ENCODE measurements at places on chromosomes 5 and 9. TPM values are rescaled to one million over a fixed set of nuclear protein-coding genes. Genes with fewer than 3 reads are reported as not detected.

- peak; percentile 93 for DNase-seq
Observed at GRCh38 chr9:134055981-134056461, 11.8 kb downstream of the BRD3 start.

The PNPLA7 gene
- total RNA-seq: 1.5 TPM

The PCDHB14 gene
- 16.3 TPM for total RNA-seq

DNA sequence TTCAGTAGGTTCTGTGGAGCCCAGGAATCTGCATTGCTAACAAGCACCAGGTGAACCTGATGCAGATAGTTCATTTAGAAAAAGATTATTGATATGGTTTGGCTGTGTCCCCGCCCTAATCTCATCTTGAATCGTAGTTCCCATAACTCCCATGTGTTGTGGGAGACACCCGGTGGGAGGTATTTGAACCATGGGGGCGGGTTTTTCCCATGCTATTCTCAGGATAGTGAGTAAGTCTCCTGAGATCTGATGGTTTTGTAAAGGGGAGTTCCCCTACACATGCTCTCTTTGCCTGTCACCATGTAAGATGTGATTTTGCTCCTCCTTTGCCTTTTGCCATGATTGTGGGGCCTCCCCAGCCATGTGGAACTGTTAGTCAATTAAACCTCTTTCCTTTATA, 212.0 kb downstream of the RAB3C start:
- no peak for DNase-seq

The SOHLH1 gene
- total RNA-seq: not detected

DNA sequence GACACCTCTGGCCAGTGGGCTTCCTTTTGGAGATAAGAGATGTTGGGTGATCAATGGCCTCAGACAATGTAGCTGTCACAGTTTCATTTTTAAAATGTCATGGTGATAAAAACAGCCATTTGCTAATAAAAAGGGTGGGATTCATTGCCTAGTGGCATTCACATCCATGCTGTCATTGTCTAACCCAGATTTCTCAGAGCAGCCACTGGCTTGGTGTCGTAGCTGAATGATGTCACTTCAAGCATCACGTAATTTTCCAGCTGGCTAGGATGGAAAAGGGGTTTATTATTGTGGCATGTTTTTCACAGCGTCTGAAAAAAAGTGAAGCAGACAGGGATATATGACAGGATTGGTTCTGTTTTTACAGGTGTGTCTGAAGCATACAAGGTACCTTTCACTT, 184.7 kb downstream of the AOPEP start:
- no peak for DNase-seq

The BTNL3 gene
- total RNA-seq: 0.09 TPM

- DNase-seq: no peak
Observed at GRCh38 chr5:135461481-135462151, 9.5 kb upstream of the TIFAB start.

DNA sequence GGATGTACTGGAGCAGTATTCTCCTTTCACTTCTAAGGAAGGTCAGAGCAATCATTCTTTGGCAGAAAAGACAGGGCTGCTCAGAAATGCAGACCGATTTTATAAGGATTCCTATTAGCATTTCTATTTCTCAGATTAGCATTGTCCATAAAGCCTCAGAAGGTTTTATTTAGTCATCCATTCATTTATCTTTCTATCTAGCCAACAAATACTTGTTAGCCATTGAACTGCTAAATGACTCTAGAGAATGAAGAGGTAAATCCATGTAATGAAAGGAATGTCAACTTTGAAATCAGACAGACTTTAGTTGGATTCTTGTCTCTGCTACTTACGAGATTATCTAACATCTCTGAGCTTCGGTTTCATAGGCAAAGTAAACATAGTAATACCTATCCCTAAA, 165.2 kb downstream of the SLC25A46 start:
- no peak for DNase-seq

All from cerebellum (tissue), 4 donors.